ENCODE measurements at places on chromosomes 11 and 22. TPM values are rescaled to one million over a fixed set of nuclear protein-coding genes. Genes with fewer than 3 reads are reported as not detected.

Gene ABCC8
- not detected for total RNA-seq

Gene MPEG1
- 59.6 TPM for total RNA-seq

Gene ARL14EP
- 17.4 TPM for total RNA-seq

Gene GAL
- not detected for total RNA-seq

Gene C1QTNF4
- total RNA-seq, result not detected

Gene CPT1B
- 80.0 TPM for total RNA-seq

Gene PDE2A
- 1.8 TPM for total RNA-seq

Gene CTR9
- total RNA-seq, result 39.9 TPM

Gene TYR
- total RNA-seq, result not detected

Gene NAALADL1
- not detected for total RNA-seq

Gene TECTA
- not detected for total RNA-seq

Gene MOV10L1
- 2.9 TPM for total RNA-seq

Gene OR8D2
- not detected for total RNA-seq

DNA sequence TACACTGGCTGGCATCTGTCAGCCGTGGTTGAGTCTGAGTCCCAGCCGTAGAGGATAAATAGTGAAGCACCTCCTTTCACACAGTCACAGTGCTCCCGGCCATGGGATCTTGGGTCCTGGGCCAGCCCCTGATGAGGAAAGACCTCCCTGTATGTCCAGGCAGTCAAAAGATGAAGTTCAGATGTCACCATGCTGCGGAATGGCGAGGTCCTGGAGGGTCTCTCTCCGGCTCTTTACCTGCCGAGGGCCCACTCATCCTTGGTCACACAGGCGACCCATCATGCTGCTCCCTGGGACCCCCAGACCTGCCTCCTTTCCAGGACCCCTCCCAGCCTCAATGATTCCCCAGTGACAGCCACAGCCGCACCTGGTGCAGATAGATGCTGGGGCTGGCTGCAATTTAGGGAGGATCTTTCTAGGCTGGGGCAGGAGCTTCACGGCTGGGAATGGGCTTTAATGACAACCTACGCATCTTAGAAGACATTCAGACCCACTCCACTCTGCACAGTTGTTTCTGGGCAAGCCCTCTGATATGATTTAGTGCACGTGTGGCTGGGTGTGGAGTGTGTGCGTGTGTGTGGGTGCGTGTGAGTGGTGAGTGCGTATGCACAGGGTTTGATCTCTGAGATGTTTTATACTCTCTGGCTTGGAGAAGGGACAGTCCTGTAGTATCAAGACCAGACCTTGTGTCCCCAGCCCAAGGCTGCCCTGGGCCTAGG lies 79.7 kb downstream of the FBLN1 start:
- no peak overlapping the region for H3K27ac ChIP-seq
- DNase-seq, result no peak
- no peaks in the 10 kb centered on the region for H3K27me3 ChIP-seq

GRCh38 chr11:3165152-3165705 lies at the start of gene OSBPL5:
OSBPL5 (minus strand) TSS chr11:3165310; CDS start chr11:3129148, 36,162 bp downstream.
- H3K4me3 ChIP-seq, result no peak within 1 kb of the TSS
- no peak for DNase-seq
- H3K27ac ChIP-seq, result no peak within 1 kb of the TSS
- H3K27me3 ChIP-seq, result no peaks in the 10 kb centered on the region

DNA sequence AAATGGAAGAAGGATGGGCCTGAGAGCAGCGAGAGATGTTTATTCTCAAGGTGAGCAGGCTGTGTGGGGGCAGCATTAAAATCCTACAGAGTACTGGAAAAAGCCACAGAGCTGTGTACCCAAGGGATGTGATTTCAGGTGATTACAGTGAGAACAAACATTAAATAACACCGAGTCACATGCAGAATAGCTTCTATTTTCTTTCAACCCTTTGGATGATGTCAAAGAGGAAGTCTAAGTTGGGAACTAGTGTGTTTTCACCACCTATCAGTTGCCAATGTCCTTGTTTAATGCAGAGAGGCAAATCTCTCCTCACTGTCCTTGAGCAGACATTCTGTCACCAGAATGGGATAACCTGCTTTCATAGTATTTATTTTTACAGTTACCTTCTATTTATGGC lies 379.6 kb upstream of the NARS2 start:
- H3K27ac ChIP-seq, result no peak overlapping the region
- H3K27me3 ChIP-seq, result no peaks in the 10 kb centered on the region
- no peaks in the 10 kb centered on the region for H3K36me3 ChIP-seq
- no peak overlapping the region for H3K4me3 ChIP-seq
- no peak for DNase-seq

DNA sequence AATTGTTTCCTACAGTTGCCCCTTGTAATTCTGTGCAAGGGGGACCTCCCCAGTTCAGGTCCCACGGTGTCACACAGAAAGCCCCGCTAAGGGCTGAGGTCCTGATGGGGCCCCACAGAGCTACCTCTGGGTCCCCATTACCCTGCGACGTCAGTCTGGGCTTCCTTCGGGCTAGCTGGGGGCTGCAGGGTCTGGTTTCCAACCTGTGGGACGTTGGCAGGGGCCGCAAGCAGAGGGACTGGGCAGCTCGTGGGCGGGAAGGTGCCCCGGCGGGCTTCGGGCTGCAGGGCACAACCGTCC lies 698 bp downstream of the SLC37A4 start:
- H3K4me3 ChIP-seq, result peak overlapping the region; percentile 89
- H3K36me3 ChIP-seq, result no peaks in the 10 kb centered on the region
- peaks cover 23% of the 10 kb centered on the region for H3K4me1 ChIP-seq
- H3K27me3 ChIP-seq, result no peaks in the 10 kb centered on the region

DNA sequence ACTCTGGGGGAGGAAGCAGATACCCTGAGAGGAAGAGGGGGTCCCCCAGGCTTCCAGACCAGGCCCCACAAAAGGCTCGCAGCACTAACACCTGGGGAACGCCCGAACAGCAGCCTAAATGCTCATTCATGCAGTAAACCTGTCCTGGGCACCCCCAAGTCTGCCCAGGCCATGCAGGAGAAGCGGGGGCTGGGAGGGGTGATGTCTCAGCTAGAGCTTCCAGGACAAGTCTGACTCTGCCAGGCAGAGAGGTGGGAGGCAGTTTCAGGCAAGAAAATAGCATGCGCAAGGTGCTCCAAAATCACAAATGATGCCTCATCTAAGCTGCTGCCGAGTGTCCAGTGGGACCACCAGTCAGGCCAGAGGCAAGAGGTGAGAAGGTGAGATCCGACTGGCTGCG lies 14.6 kb downstream of the CABP7 start:
- H3K4me3 ChIP-seq, result no peak overlapping the region
- no peaks in the 10 kb centered on the region for H3K27me3 ChIP-seq
- H3K36me3 ChIP-seq, result no peaks in the 10 kb centered on the region

GRCh38 chr11:46102843-46103242 lies 18.4 kb downstream of the PHF21A start:
- peaks cover 78% of the 10 kb centered on the region for H3K4me1 ChIP-seq
- no peaks in the 10 kb centered on the region for H3K27me3 ChIP-seq
- no peak for DNase-seq
- H3K4me3 ChIP-seq, result no peak overlapping the region
- H3K36me3 ChIP-seq, result no peaks in the 10 kb centered on the region
- peak overlapping the region; percentile 2 for H3K27ac ChIP-seq

GRCh38 chr11:41051919-41052635 lies 407.4 kb downstream of the LRRC4C start:
- no peak overlapping the region for H3K4me3 ChIP-seq
- no peak for DNase-seq
- no peak overlapping the region for H3K27ac ChIP-seq
- no peaks in the 10 kb centered on the region for H3K36me3 ChIP-seq

DNA sequence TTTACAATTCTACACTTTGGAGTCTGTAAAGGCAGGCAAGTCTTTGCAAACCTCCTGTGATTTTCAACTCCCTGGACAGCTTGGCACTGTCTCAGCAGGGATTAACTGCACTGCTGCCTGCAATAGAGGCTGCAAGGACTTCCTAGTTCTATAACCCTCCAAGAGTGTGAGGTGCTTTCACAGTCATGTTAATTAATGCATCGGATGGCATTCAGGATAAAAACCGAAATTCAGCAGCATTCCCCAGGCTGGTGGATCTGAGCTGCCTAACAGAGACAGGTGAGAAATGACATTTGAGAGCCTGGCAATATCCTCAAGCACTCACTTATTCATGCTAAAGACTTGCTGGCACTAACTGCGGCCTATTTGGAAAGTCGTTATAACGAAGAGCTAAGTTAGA lies 85.0 kb downstream of the LARGE1 start:
- no peaks in the 10 kb centered on the region for H3K27me3 ChIP-seq
- H3K27ac ChIP-seq, result no peak overlapping the region

DNA sequence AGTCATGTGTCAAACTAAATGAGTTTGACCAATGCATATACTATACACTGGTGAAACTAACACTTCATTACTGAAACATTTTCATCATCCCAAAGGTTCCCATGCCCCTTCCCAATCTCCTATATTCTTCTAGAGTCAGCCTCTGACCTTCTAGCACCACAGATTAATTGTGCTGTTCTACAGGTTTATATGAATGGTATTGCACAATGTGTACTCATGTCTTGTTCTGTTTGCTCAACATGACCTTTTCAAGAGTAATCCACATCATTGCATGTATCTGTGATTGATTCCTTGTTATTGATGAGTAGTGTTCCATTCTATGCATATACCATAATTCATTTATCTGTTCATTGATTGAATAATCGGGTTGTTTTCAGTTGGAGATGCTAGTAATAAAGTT lies 7.5 kb upstream of the OR8G1 start:
- no peak overlapping the region for H3K27ac ChIP-seq
- H3K36me3 ChIP-seq, result no peaks in the 10 kb centered on the region
- DNase-seq, result no peak
- no peaks in the 10 kb centered on the region for H3K27me3 ChIP-seq

- DNase-seq, result no peak
- H3K4me1 ChIP-seq, result no peaks in the 10 kb centered on the region
- no peaks in the 10 kb centered on the region for H3K36me3 ChIP-seq
- no peak overlapping the region for H3K27ac ChIP-seq
- H3K27me3 ChIP-seq, result no peaks in the 10 kb centered on the region
- H3K4me3 ChIP-seq, result no peak overlapping the region
Measured at GRCh38 chr11:87628026-87628580, 547.1 kb downstream of the RAB38 start.

DNA sequence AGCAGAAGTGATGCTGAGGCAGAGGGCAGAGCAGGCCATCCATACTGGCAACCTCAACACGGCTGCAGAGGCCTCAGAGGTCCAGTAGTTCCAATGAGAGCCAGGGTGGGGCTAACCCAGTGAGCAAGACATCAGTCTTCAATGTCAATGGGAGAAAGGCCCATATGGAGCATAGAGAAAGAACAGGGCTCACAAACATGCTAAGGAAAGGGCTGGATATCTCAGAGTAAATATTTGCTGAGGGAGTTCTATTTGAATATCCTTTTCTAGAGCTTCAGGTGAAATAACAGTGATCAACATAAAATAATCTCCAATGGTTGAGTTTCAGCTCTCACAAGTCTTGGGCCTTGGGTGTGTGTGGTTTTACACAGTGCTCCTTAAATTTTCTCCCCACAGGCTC lies 50.8 kb upstream of the CCDC90B start:
- H3K27me3 ChIP-seq, result no peaks in the 10 kb centered on the region
- H3K4me3 ChIP-seq, result no peak overlapping the region
- DNase-seq, result no peak
- no peak overlapping the region for H3K27ac ChIP-seq

GRCh38 chr11:69938206-69938605 lies 119.0 kb upstream of the FGF3 start:
- H3K4me1 ChIP-seq, result no peaks in the 10 kb centered on the region
- H3K36me3 ChIP-seq, result no peaks in the 10 kb centered on the region
- H3K27ac ChIP-seq, result no peak overlapping the region
- no peak for DNase-seq
- H3K4me3 ChIP-seq, result no peak overlapping the region
- H3K27me3 ChIP-seq, result no peaks in the 10 kb centered on the region

GRCh38 chr11:76667856-76668255 lies 2.7 kb downstream of the LRRC32 start:
- peak overlapping the region; percentile 67 for H3K4me3 ChIP-seq
- no peaks in the 10 kb centered on the region for H3K36me3 ChIP-seq
- no peaks in the 10 kb centered on the region for H3K27me3 ChIP-seq
- H3K4me1 ChIP-seq, result peaks cover 71% of the 10 kb centered on the region

GRCh38 chr11:125224391-125225021 lies 60.0 kb downstream of the PKNOX2 start:
- peaks cover 5% of the 10 kb centered on the region for H3K4me1 ChIP-seq
- DNase-seq, result no peak
- no peak overlapping the region for H3K4me3 ChIP-seq
- H3K27me3 ChIP-seq, result no peaks in the 10 kb centered on the region

DNA sequence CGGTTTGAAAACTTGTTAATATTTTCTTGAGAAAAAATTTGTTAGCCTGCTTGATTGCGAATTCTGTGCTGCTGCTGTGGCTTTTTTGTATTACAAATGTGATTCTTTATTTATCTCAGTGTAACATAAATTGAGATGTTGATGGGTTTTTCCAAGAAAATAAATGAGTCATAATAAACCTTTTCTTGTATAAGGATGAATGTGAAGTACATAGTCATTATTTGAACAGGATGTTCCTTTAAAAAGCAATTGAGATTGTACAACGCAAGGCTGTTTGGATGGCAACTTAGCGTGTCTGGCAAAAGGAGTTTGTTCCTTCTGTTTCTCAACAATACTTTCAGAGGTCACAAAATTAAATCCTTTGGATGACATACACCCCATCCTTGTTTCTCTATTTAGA lies 24.6 kb upstream of the CARD18 start:
- no peaks in the 10 kb centered on the region for H3K4me1 ChIP-seq
- no peak overlapping the region for H3K4me3 ChIP-seq
- H3K27me3 ChIP-seq, result peaks cover 3% of the 10 kb centered on the region
- no peaks in the 10 kb centered on the region for H3K36me3 ChIP-seq
- DNase-seq, result no peak

- no peaks in the 10 kb centered on the region for H3K27me3 ChIP-seq
- DNase-seq, result no peak
- H3K4me1 ChIP-seq, result peaks cover 88% of the 10 kb centered on the region
Measured at GRCh38 chr11:111363985-111364384, 15.1 kb downstream of the POU2AF1 start.

DNA sequence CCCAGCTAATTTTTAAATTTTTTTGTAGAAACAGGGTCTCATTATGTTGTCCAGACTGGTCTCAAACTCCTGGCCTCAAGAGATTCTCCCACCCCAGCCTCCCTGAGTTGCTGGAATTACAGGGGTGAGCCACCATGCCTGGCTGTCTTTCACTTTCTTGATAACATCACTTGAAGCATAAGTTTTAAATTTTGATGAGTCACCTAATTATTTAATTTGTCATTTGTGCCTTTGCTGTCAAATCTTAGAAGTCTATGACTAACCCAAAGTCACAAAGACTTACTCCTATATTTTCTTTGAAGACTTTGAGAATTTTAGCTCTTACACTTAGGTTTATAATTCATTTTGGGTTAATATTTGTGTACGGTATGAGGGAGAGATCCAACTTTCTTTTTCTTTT lies 14.5 kb upstream of the MSANTD2 start:
- H3K27ac ChIP-seq, result no peak overlapping the region
- H3K27me3 ChIP-seq, result no peaks in the 10 kb centered on the region
- H3K36me3 ChIP-seq, result no peaks in the 10 kb centered on the region
- no peaks in the 10 kb centered on the region for H3K4me1 ChIP-seq
- no peak overlapping the region for H3K4me3 ChIP-seq
- no peak for DNase-seq
